ENCODE measurements at places on chromosomes 6 and 20. TPM values are rescaled to one million over a fixed set of nuclear protein-coding genes. Genes with fewer than 3 reads are reported as not detected.

- no peaks in the 10 kb centered on the region for H3K27me3 ChIP-seq
- DNase-seq = no peak
- H3K4me1 ChIP-seq = peaks cover 6% of the 10 kb centered on the region
Observed at GRCh38 chr6:3406891-3407809, 49.7 kb downstream of the SLC22A23 start.

DNA sequence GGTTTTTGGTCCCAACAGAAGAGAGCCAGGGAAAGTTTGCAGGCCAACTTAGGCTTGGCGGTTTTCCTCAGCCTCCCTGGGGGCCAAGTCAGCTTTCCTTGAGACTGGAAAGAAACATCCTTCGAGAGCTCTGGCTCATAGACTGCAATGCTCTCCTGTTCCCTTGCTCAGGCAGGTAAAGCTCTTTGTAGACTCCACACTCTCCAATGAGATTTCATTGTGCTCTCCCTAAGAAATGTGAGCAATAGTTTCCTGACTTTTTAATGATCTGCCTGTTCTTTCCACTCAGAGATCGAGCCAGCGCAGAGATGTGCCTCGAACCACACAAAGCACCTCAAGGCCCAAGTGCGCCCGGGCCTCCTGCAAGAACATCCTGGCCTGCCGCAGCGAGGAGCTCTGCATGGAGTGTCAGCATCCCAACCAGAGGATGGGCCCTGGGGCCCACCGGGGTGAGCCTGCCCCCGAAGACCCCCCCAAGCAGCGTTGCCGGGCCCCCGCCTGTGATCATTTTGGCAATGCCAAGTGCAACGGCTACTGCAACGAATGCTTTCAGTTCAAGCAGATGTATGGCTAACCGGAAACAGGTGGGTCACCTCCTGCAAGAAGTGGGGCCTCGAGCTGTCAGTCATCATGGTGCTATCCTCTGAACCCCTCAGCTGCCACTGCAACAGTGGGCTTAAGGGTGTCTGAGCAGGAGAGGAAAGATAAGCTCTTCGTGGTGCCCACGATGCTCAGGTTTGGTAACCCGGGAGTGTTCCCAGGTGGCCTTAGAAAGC is 13.9 kb downstream of the TNFAIP3 start:
- H3K4me1 ChIP-seq = peaks cover 74% of the 10 kb centered on the region
- H3K27ac ChIP-seq = peak overlapping the region; percentile 85
- no peaks in the 10 kb centered on the region for H3K27me3 ChIP-seq
- peaks cover 80% of the 10 kb centered on the region for H3K36me3 ChIP-seq
- H3K4me3 ChIP-seq = peak overlapping the region; percentile 17

GRCh38 chr6:96164802-96165201 is 149.0 kb downstream of the FUT9 start:
- no peaks in the 10 kb centered on the region for H3K4me1 ChIP-seq
- no peak for DNase-seq
- no peak overlapping the region for H3K4me3 ChIP-seq
- H3K27ac ChIP-seq = no peak overlapping the region
- H3K27me3 ChIP-seq = no peaks in the 10 kb centered on the region

DNA sequence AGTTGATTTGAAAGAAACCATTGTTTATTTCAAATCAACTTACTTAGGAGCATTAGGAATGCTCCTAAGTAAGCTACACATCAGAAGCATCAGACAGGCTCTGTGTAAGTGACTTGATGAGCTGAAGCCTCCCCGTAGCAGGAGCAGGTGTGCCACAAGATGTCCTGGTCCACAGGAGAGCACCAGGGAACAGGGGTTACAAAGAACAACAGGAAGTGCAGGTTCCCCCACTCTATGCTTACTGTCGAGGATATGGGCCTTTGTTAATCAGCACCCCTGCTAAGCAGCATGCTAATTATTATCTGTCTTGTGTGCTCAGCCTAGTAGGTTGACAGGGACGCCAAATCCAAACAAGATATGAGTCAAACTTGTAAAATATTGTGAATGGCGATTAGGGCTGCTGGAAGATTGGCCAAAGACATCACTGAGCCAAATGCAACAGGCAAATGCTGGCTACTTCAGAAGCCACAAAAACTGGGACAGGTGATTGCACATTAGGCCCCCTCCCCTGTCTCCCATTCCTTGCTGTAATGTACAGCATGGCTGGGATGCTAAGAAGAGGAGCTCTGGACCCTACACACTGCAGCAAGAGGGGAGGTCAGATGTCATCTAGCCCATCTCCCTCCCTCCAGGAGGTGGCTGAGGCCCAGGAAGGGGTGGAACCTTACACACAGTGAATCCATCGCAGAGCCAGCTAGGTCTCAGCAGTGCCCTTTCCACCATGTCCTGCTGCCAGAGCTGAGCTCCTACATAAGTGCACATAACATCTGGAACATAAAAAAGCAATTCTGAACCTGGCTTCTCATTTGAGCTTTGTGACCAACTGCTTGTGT is 939 bp downstream of the TGM3 start:
- H3K4me1 ChIP-seq = peaks cover 8% of the 10 kb centered on the region
- no peak overlapping the region for H3K27ac ChIP-seq

DNA sequence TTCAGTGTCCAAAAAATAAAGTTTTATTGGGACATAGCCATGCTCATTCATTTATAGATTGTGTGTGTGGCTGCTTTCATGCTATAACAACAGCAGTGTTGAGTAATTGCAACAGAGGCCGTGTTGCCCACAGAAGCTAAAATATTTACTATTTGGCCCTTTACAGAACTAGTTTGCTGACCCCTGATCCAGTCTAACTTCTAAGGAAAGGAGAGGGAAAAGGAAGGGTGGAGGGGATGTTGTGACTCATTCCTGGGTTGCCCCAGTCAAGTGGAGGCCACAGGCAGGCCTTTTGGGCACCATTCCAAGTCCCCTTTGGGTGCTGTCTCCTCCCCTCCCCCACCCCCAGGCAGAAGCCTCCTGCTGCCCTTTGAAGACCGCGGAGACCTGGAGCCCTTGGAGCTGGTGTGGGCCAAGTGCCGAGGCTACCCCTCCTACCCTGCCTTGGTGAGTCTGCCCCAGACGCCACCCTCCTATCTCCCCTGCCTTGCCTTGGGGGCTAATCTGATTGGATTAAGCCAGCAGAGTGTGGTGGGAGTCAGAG is 28.4 kb downstream of the BRPF3 start:
- H3K27me3 ChIP-seq = no peaks in the 10 kb centered on the region
- DNase-seq = no peak
- no peaks in the 10 kb centered on the region for H3K4me1 ChIP-seq
- H3K4me3 ChIP-seq = no peak overlapping the region
- no peak overlapping the region for H3K27ac ChIP-seq
- peaks cover 5% of the 10 kb centered on the region for H3K36me3 ChIP-seq

GRCh38 chr20:37456948-37457347 is 64.1 kb upstream of the NNAT start:
- H3K36me3 ChIP-seq = no peaks in the 10 kb centered on the region
- H3K4me1 ChIP-seq = no peaks in the 10 kb centered on the region
- no peak overlapping the region for H3K4me3 ChIP-seq

DNA sequence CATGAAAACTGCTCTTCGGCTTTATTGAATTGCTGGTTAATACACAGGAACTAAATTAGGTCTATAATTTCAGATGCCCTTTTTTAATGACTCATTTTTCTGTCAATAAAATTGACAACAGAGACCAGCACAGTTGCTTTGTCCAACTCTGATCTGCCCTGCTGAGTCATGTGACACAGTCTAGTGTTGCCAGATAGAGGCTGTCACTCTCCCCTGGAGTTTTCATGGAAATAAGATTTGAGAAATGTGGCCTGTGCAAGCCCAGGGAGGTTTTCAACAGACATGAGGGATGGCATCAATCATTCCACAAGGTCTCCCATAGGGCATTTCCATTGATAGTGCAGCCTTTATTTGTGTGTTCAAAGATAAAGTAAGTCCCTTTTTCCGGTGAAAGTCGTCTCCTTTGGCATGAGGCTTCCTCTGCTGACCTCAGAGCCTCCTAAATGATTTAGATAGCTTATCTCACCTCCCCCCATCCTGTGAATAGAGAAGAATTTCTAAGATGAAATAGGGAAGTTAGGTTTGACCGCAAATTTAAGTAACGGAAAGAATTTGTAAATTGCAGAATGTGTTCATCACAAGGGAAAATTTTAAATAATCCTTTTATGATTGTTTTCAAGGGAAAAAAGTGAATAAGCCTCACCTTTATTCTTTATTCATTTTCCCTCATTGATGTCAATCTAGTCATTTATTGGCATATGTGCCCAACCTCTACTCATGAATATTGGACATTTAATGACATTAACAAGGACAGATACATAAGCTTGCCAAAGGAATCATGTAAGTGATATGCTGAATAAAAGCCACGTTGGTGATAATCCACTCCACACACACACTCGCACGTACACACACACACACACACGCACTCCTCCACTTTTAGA is 277.7 kb downstream of the ADGB start:
- peaks cover 19% of the 10 kb centered on the region for H3K4me1 ChIP-seq
- H3K27ac ChIP-seq = peak overlapping the region; percentile 62
- no peaks in the 10 kb centered on the region for H3K36me3 ChIP-seq
- no peak overlapping the region for H3K4me3 ChIP-seq
- no peaks in the 10 kb centered on the region for H3K27me3 ChIP-seq

DNA sequence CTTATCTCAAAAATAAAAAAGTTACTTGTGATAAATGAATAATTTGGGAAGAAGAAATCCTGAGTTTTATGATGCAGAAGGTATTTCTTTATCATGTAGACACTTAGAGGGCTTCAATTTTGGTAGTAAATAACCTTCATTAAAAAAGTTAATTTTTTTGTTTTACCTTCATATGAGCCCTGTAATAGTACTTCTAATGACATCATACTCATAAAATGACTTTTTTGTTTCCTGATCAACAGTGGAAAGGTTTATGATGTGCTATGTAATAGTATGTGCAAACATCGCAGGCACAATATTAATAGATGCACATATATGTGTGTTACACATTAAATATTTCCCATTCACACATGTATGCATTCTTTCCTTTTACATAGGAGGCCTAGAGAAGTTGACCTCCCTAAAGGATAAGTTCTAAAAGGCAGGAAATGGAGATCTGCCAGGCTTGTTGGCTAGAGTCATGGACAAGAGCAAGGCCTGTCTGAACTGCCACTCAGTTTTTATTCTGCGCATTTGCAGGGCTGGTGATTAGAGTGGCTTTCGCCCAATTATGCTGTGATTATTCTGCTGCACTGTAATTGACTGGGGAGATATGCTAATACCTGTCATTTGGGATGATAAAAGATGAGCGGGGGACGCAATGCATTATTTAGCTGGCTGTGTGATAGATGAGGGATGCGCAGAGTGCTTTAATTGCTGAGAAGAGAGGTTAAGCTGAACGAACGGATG is 272.6 kb downstream of the TMEM242 start:
- no peaks in the 10 kb centered on the region for H3K27me3 ChIP-seq
- DNase-seq = no peak
- peaks cover 1% of the 10 kb centered on the region for H3K36me3 ChIP-seq
- H3K27ac ChIP-seq = no peak overlapping the region
- no peak overlapping the region for H3K4me3 ChIP-seq

GRCh38 chr20:36866164-36866563 is 9.8 kb upstream of the TLDC2 start:
- no peak overlapping the region for H3K27ac ChIP-seq
- H3K4me3 ChIP-seq = no peak overlapping the region
- peaks cover 21% of the 10 kb centered on the region for H3K27me3 ChIP-seq
- H3K4me1 ChIP-seq = no peaks in the 10 kb centered on the region
- no peak for DNase-seq

DNA sequence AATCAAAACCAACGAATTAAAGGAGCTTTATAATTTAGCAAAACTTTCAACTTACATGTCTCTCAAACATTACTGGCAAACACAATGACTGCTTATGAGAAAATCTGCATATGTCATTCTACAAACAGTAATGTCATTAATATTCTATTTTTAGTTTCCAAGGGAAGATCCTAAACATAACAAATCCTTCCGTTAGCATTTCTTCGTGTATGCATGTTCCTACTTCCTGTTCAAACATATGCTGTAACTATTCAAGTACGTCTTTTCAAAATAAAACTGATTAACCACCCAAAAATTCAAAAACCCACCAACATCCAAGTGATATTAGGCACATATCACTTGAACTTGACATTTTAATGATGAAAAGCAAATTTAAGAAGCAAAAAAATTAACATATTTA is 131.3 kb downstream of the HACE1 start:
- no peak for DNase-seq
- H3K4me3 ChIP-seq = no peak overlapping the region
- H3K4me1 ChIP-seq = no peaks in the 10 kb centered on the region
- H3K36me3 ChIP-seq = peaks cover 12% of the 10 kb centered on the region

DNA sequence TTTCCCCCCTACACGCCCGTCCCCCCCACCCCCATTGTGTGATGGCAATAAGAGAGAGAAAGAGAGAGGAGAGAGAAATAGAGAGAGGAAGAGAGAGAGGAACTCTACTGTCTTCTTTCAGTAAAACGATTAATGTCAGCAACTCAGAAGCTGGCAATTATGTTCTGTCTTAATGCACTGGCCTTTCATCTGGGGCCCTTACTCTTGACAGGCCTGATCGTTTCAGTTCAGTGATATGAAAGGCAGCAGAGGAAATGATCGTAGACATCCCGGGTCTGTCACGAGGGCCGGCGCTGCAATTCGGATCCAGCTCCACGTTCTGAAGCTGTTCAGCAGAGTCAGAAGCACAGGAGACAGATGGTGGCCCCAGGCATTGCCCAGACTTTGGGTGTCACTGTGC is 308.9 kb downstream of the ZNF217 start:
- DNase-seq = no peak
- peaks cover 10% of the 10 kb centered on the region for H3K36me3 ChIP-seq
- no peaks in the 10 kb centered on the region for H3K4me1 ChIP-seq
- no peak overlapping the region for H3K4me3 ChIP-seq
- no peak overlapping the region for H3K27ac ChIP-seq

- H3K27ac ChIP-seq = no peak overlapping the region
- H3K4me1 ChIP-seq = peaks cover 1% of the 10 kb centered on the region
- H3K4me3 ChIP-seq = no peak overlapping the region
- DNase-seq = no peak
- H3K27me3 ChIP-seq = no peaks in the 10 kb centered on the region
- H3K36me3 ChIP-seq = no peaks in the 10 kb centered on the region
Observed at GRCh38 chr6:134015719-134016557, 36.5 kb downstream of the SLC2A12 start.

The SLC22A2 gene
- not detected for total RNA-seq

The PGBD1 gene
- total RNA-seq = 0.69 TPM

The CDC40 gene
- 27.0 TPM for total RNA-seq

The TGM3 gene
- not detected for total RNA-seq

The MARCKS gene
- total RNA-seq = 0.17 TPM

All from activated naive CD4-positive, alpha-beta T cell treated with anti-CD3 and anti-CD28 coated beads for 36 hours (primary cell).